Stimulated activated CD4-positive, alpha-beta T cell treated with anti-CD3 and anti-CD28 coated beads, Interleukin-2, amount 100 ng/mL, for 4 hours (primary cell): ENCODE measurements at places on chromosomes 1 and 21.

- DNase-seq, result no peak
Observed at GRCh38 chr1:33258788-33259274, 2.5 kb downstream of the ZNF362 start.

- no peak for DNase-seq
Observed at GRCh38 chr1:8307628-8308027, 10.3 kb upstream of the SLC45A1 start.

GRCh38 chr21:31647650-31648049 is 11.8 kb upstream of the SOD1 start:
- DNase-seq, result no peak

DNA sequence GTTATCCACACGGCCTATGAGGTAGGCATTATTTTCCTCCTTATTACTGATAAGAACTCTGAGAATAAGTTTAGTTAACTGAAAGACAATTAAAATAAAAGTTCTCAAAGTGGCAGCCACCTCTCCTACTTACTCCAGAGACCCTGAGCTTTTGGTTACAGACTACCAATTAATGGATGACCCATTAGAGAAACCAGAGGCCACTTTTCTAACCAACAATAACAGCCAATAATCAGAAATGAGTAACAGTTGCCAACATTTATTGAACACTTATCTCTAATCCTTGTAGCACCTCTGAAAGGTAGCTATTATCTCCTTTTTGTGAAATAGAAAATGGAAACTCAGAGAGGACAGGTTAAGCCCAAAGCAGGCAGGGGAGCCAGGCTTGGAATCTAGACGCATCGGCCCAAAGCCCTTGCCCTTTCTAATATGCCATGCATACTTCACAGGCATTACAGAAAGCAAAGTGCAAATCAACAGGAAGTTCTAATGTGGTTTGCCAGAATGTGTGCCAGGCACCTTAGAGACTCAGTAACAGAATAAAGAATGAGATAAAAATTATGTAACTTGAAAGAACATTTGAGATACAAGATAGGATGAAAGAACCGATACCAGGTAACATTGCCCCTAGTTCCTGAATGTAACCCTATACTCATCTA is 50.0 kb downstream of the BEND5 start:
- no peak for DNase-seq

- DNase-seq, result no peak
Observed at GRCh38 chr21:27258742-27259448, 292.0 kb upstream of the ADAMTS5 start.

DNA sequence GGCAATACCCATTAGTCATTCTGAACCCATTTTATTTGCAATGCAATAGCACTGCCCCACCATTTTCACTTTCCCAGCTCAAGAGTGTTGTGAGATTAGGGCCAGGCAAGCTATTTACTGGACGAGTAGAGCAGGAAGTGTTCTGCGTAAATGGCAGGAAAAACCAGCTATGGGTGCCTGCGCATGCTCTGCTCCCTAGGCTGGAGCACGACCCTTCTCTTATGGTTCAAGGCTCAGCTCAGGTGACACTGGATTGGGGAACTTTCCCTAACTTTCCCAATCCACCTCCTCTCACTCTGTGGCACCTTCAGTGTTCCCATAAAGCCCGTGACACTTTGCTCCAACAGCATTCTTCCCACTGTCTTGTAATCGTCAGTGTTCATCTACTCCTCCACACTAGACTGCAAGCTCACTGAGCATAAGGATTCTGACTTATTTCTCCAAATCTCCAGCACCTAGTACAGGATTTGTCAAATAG is 3.6 kb upstream of the MAN1A2 start:
- DNase-seq, result no peak

GRCh38 chr1:109210058-109210457 is 3.7 kb upstream of the SARS1 start:
- no peak for DNase-seq
